ENCODE measurements at places on chromosomes 3 and 15.

DNA sequence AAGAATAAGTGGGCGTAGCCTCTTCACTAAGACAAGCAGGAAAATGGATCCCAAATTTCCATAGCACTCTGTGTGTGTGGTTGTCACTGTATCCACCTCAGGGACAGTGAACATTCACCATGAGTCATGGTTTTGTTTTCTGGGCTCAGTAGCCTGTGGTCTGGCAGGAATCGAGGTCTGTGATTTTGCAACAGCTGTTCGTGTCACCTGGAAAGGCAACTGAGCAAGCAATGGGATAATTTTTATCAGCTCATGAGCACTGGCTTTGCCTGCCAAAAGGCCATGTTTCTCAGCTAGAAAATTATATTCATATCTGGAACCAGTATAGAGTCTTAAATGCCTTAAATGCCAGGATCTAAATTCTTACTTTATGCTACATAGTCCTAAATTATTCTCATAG, 60.9 kb downstream of the STRIT1 start:
- no peak for DNase-seq

GRCh38 chr15:47673232-47673761, 44.0 kb upstream of the SEMA6D start:
- DNase-seq, result no peak

- DNase-seq, result no peak
Observed at GRCh38 chr3:105051972-105052371, 314.7 kb upstream of the ALCAM start.

GRCh38 chr3:16114930-16115329, 59.5 kb upstream of the GALNT15 start:
- DNase-seq, result no peak

DNA sequence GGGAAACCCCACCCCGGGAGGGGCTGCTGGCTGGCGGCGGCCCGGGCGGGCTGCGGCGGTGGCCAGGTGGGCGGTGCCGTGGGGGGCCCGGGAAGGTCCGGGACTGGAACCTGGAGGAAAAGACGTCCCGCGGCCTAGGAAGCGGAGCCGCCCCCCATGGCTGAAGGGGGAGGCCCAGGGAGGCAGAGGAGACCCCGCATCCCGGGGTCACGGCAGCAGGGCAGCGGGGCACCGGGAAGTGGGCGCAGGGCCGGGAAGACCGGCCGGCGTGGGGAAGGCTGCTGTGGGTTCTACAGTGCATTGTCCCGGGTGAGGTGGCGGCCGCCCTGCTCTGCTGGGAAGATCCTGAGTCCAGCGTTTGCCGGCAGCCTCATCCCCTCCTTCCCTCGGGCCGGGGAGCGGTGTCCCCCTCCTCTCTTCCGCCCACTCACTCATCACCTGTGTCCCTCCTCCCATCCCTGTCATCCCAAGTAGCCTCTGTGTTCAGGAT, 525 bp upstream of the FSTL1 start:
- DNase-seq, result no peak

GRCh38 chr3:146223401-146224373, 27.2 kb downstream of the PLSCR4 start:
- no peak for DNase-seq

DNA sequence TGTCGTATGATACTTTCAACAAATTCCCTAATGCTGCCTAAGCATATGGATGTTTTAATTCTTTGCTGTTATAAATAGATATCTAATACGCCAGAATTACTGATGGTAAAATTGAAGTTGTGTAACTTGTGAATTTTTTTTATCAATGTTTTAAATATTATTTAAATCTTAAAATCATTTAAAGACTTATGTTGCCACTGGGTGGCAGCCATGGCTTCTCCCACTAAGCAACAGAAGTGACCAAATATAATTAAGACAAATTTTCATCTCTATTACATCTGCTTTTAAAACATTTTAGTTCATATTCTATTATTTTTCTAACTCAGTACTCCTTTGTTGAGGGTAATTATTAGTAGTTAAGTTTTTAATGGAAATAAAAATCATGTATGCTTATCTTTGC, 8.1 kb upstream of the IL20RB start:
- no peak for DNase-seq

- DNase-seq, result no peak
Observed at GRCh38 chr3:182491577-182491976, 301.7 kb upstream of the ATP11B start.

DNA sequence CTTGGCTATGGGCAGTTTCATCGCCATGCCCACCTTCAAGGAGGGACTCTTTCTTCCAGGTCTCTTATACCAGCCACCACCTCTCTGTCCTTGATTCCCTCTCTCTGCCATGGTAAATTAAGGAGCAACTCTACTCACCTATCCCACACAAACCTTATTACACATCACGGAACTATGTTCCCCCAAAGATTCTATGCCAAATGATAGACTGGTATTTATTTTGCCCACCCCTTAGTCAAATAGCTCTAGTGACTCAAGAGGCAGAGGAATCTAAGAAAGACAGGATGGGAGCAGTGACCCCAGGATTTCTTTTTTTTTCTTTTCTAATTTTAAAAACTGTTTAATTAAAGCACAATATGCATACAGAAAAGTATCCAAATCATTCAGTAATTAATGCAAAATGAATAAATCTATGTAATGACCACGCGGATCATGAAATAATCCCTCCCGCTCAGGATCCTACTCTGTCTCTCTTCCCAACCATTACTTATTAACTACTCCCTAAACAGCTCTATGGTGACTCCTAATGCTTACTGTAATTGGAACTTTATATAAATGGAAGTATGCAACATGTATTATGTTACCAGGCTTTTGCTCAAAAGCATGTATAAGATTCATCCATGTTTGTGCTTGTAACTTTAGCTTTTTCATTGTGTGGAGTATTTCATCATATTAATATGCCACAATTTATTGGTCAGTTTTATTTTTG, 410.8 kb upstream of the RASGRP1 start:
- no peak for DNase-seq

DNA sequence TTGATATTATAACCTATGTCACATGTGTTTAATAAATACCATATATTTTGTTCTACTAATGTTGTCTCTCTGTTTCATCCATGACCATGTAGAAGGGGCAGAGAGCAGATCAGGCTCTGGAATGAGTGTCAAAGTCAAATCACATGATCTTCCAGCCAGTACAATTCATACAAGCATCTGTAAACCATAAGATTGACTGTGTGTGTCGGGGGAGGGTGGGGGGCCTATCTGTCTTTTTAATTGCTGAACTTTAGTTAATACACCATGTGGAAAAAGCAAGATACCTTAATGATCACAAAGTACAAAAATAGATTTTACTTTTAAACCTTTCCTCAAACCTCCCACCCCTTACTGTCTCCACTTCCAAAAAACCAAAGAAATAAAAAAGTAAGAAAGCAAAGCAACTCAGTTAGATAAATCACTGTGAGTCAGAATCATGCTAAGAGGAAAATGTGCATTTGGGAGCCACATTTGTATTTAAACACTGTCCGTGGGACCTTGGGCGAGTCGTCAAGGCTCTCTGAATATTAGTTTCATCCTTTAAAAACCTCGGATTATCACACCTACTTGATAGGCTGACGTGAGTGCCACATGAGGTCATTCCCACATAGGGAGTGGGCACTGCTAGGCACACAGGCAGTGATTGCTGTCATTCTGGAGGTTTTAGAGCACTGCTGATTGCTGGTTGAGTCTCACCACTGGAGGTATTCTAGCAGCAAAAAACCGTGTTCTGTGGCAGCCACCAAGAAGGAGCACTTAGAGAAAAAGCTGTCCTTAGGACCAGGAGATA, 21.0 kb upstream of the POLR2M start:
- no peak for DNase-seq

DNA sequence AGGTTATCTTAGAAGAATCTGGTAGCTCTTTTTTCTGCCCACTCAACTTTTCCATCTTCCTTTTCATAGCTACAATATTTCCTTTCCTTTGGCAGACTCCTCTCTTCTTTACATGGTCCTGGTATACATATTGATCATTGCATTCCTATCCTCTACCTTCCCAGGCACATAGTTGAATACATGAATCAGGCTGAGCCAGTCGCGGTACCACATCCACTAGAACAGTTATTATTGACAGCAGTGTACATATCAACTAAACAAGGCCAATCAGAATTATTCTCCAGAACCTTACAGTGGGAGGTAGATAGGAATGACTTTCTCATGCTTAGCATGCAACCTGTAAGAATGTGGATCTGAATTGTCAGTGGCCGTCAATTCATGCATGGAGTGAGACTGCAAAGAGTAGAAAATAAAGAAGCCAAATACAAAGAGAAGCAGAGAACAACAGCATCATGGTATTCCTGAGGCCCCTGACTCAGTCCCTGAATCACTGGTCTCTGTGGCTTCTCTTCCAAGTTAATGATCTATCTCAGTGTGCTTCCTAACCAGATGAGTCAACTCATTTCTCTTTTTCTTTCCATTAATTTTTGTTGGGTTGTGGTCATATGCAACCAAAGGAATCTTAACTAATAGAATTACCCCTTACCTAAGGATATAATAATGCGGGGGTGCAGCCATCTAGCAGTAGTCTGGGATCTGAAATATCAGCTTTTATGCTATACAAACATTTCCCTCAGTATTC, 60.9 kb upstream of the DCBLD2 start:
- DNase-seq, result no peak

DNA sequence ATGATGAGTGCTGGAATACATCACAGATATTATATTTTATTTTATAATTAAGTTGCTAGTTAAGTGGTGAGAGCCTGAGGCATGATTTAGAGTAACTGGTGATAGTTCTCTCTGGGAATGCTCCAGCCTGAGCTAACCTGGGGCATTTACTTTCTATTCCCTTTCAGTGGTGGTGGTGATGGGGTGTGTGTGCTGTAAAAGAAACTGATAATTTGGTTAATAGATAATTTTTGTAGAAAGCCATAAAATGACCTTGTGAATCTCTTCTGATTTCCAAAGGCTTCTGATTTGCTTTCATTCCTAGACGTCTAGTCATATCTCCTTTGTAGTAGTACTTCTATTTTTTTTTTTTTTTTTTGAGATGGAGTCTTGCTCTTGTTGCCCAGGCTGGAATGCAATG, 46.8 kb upstream of the DPPA4 start:
- no peak for DNase-seq

DNA sequence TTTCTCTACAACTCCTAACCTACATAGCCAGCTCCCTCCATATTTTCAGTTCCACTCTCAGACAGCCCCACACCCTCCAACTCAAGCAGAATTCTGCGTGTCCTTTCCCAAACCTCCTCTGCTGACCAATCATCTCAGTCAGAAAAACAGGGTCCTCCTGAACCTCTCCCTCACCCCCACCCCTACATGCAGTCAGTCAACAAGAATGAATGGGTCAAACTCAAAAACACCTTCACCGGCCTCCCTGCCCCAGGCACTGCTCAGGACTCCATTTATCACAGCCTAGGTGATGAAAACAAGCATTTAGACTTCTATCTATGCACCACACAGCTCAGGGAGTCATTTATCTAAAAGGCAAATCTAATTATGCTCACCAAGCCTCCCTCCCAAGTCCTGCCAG, 32.4 kb downstream of the MYL3 start:
- DNase-seq, result no peak

- DNase-seq, result no peak
Observed at GRCh38 chr3:177523067-177523675, 325.9 kb upstream of the TBL1XR1 start.

DNA sequence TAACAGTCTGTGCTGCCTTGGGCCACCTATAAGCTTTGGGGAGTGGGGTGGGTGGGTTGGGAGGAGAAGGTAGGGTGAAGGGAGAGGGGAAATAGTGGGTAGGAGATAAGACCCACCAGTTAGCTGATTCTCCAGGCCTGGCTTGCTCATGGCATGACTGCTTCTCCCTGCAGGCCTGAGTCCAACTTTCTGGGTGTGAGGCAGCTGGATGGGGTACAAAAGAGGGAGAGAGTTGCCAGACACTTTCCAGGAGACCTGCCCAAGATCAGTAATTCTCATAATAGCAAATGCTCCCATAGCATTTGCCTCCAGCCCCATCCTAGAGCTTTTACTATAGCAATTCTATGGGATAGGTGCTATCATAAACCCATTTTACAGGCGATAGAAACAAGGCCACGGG, 7.7 kb downstream of the CGNL1 start:
- DNase-seq, result no peak

- no peak for DNase-seq
Observed at GRCh38 chr3:10875914-10876313, 59.9 kb downstream of the SLC6A11 start.

- DNase-seq, result no peak
Observed at GRCh38 chr15:40002295-40002694, 36.7 kb downstream of the SRP14 start.

DNA sequence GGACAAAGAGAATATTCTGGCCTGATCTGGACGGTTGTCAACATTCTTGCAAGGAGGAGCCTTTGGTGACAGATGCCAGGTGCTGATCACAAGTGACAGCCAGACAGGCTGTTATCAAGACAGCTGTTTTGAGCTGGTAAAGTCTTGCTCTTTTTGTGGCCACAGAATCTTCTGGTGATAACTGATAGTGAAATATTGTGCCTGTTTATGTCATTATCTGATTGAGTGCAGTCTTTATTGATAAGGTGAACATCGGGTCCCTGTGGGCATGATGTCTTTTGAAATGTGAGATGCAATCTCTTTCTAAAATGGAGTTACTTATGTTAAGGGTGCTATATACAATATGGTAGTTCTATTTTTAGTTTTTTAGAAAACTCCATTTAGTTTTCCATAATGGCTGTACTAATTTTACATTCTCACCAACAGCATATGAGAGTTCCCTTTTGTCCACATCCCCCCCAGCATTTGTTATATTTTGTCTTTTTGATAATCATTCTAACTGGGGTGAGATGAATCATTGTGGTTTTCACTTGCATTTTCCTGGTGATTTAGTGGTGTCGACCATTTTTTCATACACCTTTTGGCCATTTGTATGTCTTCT, 10.7 kb downstream of the CEP63 start:
- DNase-seq, result no peak

DNA sequence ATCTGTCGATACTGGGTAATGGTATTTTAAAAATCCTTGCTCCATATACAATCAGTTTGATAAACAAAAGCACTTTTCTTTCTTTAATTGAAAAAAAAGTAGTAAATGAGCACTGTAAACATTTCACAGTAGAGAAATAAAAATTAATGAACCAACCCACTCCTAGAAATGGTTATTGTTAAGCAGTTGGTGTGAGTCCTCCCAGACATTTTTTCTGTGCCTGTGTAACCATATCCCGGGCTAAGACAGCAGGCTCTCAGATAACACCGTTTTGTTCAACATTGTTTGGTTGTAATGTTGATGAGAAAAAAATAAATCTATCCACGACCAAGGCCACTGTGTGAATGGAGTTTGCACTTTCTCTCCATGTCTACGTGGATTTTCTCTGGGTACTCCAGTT, 42.6 kb downstream of the PXK start:
- DNase-seq, result no peak

DNA sequence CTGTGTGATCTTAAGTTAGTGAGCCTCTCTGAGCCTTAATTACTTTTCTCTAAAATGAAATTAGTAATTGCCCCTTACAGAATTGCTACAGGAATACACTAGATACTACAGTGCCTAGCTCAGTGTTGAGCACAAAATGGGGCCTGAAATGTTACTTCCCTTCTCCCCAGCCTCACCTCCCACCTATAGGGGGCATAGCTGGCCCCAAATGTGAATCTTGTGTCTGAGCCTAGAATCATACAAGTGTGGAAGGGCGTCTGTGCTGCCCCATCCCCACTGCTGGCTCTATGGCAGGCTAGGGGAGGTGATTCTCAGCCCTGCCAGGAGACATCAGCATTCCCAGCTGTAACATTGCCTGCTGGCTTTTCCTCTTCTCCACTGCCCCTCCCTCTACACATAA, 42.7 kb downstream of the IFT122 start:
- DNase-seq, result no peak
